AG04450 (cell line): ENCODE measurements at places on chromosomes 16 and 17.

DNA sequence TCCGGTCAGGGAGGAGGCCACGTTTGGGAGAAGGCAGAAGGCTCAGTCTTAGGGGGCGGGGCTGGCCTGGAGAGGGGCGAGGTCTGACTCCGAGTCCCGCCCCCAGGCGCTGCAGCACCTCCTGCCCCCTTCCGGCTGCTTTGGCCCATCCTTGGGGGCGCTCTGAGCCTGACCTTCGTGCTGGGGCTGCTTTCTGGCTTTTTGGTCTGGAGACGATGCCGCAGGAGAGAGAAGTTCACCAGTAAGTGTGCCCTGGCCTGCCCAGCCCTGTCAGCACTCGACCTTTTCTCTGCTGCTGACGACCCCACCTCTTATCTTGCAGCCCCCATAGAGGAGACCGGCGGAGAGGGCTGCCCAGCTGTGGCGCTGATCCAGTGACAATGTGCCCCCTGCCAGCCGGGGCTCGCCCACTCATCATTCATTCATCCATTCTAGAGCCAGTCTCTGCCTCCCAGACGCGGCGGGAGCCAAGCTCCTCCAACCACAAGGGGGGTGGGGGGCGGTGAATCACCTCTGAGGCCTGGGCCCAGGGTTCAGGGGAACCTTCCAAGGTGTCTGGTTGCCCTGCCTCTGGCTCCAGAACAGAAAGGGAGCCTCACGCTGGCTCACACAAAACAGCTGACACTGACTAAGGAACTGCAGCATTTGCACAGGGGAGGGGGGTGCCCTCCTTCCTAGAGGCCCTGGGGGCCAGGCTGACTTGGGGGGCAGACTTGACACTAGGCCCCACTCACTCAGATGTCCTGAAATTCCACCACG lies 1.5 kb downstream of the TNFRSF12A start:
- DNase-seq = peak; percentile 80

DNA sequence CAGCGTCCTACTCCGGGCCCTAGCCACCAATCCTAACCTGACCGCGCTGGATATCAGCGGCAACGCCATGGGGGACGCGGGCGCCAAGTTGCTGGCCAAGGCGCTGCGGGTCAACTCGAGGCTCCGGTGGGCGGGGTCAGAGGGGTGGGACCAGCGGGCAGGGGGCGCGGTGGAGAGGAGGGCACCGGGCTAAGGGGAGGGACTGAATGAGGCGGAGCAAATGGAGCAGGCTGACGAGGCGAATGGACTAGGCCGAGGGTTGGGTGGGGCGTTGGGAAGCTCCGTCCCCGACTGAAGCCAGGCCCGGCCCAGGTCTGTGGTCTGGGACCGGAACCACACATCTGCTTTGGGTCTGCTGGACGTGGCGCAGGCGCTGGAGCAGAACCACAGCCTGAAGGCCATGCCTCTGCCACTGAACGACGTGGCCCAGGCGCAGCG lies 4.6 kb downstream of the CARMIL2 start:
- no peak for DNase-seq

DNA sequence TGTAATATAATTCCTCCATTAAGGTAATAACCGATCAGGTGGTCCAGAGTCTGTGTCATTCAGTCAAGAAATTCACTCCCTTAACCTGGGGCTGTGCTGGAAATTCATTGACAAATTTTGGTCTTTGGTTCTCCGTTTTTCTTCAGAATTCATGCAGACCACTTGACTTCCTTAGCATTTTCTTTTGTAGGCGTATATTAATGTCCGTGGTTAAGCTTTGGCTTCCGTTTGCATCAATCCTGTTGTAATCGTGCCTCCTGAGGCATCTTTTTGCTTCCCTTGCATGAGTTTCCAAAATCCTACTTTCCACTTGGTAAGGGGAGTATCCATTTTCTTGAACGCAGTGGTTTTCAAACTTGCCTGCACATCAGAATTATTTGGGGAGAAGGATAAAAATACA lies 9.0 kb downstream of the LRRC37B start:
- no peak for DNase-seq

DNA sequence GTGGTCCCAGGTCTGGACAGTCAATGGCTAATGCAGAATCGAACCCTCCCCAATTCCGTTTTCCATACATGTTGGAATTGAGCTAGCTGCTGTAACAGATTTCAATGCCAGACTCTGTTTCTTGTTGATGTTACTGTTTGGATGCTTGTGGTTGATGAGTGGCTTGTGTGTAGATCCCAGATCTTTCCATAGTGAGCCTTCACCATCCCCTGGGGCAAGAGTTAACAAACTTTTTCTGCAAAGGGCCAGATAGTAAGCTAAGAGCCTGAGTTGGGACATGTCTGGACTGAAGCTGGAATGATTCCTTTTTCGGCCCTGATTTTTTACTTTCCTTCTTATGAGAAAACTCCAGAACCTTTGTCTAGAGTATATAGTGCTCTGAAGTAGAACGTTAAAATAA lies 296.3 kb downstream of the CPPED1 start:
- DNase-seq = no peak

DNA sequence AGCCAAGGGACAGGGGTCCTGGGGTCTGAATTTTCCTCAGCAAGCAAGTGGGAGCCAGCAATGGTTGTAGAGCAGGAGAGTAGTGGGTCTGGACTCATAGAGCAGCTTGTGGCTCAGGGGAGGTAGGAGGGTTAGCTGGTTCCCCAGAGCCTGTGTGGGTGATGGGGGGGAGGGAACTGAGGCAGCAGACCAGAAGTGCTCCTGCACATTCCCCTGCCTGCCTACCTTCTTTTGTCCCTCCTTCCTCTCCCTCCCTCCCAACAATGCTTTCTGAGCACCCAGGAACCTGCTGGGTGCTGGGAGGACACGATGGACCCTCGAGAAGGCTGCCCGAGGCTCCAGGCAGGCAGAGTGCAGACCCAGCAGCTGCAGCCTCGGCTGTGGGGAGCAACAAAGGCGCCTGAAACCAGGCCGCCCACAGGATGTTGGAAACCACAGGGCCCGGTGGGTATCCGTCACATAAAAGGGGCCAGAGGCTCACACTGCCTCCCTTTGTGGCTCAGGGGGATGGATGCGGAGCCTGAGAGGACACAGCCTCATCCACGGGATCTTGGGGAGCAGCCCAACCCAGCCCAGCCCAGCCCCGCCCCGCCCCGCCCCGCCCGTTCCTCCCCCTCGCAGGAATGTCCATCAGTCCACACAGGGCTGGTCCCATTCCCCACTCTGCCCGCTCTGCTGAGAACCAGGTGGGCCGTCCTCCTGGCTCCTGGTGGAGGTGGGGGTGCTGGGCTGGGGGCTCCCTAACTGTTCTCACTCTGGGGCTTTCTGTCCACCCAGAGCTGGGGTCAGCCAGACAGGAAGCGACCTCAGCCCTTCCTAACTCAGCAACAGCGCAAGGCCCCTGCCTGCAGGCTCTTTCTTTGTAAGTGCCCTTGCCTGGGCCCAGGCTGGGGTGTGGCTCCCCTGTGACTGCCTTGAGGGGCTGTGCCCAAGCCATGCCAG lies 1.7 kb upstream of the NLRC3 start:
- DNase-seq = no peak

DNA sequence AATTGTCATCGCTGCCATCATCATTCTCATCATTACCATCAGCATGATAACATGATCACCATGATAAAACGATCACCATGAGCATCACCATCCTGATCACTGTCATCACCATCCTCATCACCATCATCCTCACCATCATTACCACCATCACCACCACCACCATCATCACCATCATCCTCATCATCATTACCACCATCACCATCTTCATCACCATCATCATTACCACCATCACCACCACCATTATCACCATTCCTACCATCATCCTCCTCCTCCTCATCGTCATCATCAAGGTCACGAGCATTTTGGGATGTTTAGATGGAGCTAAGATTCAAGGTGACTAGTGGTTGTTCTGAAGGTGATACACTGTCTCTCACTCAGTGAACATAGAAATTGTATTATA lies 221.0 kb downstream of the FOXL1 start:
- no peak for DNase-seq

DNA sequence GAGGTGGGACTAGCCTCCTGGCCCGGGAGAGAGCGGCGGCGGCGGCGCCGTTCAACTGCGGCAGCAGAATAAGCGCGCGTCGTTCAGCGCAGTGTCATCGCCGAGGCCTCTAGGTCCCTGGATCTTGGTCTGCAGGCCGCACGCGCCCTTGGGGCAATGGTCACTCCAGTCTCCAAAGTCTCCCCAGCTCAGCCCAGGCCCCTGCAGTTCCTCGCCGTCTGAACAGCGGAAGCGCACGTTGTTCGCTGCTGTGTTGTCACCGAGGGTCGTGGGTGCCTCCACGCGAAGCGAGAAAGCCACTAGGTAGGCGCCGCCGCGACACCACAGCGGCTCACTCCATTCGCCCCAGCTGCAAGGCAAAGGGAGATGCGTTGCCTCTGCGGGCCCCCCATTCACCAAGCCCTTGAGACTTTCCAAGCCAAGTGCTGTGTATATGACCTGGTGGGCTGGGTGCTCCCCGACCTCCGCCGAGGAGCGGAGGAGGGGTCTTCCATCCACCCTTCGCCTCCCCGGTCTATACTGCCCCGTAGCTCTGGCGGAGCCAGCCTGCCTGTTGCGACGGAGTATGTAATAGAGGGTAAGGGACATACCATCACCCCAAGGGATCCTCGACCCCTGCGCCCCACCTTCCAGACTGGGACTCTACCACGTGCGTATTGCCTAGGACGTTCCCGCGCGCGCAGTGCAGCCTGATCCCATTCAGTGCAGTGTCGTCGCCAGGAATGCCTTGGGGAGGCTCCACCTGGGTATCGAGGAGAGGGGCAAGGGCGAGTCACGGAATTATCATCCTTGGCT lies 656 bp downstream of the VMO1 start:
- no peak for DNase-seq

- DNase-seq = no peak
These were observed 18.2 kb downstream of the RAB40C start for GRCh38 chr16:608019-608418.

GRCh38 chr17:57130708-57131461 lies 45.8 kb downstream of the AKAP1 start:
- DNase-seq = peak; percentile 46

DNA sequence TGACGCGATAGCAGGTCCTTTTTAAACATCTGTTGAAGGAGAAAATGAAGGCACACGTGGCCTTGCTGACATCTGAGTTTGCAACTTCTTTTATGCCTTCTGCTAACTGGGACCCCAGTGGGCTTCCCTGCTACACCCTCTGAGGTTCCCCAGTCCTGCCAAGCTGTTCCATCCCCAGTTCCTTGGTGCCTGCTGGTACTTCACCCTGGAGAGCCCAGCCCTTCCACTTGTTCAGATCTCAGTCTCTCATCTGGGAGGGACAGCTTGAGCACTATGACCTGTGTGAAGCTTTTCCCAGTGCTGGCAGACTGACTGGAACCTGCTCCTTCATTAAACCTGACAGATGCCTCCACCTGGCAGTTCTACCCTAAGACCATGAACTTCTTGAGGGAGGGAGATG lies 95.5 kb downstream of the WWOX start:
- no peak for DNase-seq

DNA sequence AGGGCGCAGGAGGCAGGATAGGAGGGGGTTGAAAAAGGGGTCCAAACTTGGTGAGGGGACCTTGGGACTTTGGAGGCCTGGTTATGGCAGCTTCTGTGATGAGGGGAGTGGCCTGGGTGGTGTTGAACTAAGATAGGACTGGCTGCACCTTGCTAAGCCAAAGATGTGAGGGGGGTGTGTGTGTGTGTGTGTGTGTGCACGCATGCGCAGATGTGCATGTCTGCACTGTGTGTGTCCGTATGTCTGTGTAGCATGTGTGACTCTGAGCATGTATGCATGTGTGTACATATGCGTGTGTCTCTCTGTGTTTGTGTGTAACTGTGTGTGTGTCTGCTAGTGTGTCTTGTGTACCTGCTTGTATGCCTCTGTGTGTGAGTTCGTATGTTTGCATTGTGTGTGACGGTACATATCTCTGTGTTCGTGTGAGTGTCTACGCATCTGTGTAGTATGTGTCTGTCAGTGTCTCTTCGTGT lies 4.1 kb downstream of the SLC16A5 start:
- no peak for DNase-seq
